Activated naive CD4-positive, alpha-beta T cell treated with anti-CD3 and anti-CD28 coated beads, Interleukin-2, amount 50 U/mL, for 72 hours (primary cell): ENCODE measurements at places on chromosomes 4 and X. TPM values are rescaled to one million over a fixed set of nuclear protein-coding genes. Genes with fewer than 3 reads are reported as not detected.

Gene SPANXD
- total RNA-seq, result not detected

Gene ENAM
- not detected for total RNA-seq

Gene LIMCH1
- total RNA-seq, result not detected

Gene STK32B
- not detected for total RNA-seq
